Naive thymus-derived CD4-positive, alpha-beta T cell (primary cell): ENCODE measurements at places on chromosomes 2 and 18. TPM values are rescaled to one million over a fixed set of nuclear protein-coding genes. Genes with fewer than 3 reads are reported as not detected.
A peak's percentile ranks its signal among the peaks of the same experiment; 100 is the strongest.

Gene LCT
- 0.68 and 0.79 TPM in 2 replicates for total RNA-seq

Gene SCN9A
- total RNA-seq = 1.8 TPM

Gene TEKT4
- total RNA-seq = not detected

Gene NPAS2
- 2.7 and 3.8 TPM in 2 replicates for total RNA-seq

Gene APCDD1
- not detected for total RNA-seq

Gene TGFBRAP1
- 22.5 TPM for total RNA-seq

Gene PRLH
- not detected for total RNA-seq

- H3K27ac ChIP-seq = no peak overlapping the region
- no peaks in the 10 kb centered on the region for H3K36me3 ChIP-seq
- no peak for DNase-seq
Observed at GRCh38 chr2:102002228-102002627, 10.5 kb downstream of the IL1R2 start.

DNA sequence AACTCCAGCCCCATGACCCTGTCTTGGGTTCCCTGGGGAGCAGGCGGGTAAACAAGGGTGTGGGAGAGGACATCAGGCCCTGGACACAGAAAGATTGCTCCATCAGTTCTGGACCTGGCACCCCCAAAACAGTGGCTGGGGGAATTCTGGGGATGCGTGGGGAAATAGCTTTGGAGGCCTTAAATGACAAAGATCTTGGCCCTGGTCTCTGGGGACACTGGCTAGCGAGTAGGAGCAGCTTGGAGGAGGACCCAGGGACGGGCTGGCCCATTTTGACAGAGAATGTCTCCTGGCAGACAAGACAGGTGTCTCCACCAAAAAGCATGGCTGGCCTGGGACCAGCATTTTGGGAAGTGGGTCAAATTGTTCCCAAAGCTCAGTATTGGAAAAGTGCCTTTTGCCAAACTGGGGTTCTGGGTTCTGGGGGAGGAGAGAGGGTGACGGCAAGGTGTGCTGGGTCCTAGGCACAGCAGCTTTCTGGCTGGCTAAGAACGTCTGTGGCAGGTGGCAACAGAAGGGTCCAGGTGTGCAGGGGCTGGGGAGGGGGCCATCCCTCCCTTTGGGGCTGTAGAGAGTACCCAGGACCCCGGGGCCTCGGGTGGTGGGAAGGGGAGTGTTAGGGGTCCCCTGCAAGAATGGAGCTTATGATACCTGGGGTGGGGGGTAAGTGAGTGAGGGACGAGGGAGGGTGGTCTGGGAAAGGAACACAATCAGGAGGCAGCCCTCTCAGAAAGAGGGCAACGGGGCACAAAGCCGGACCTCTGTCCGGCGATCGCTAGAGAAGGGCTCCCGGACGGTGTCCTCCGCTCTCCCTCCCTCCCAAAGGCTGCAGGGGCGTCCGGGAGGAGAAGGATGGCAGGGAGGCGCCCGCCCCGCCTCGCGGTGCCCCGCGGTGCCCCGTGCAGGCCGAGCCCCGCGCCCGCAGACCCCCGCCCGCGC is 556 bp downstream of the CYRIA start:
- H3K27me3 ChIP-seq = no peaks in the 10 kb centered on the region
- H3K27ac ChIP-seq = no peak overlapping the region
- no peak overlapping the region for H3K4me3 ChIP-seq
- H3K4me1 ChIP-seq = peaks cover 3% of the 10 kb centered on the region
- DNase-seq = no peak
- no peaks in the 10 kb centered on the region for H3K36me3 ChIP-seq

- no peaks in the 10 kb centered on the region for H3K36me3 ChIP-seq
- no peak overlapping the region for H3K4me3 ChIP-seq
- H3K27me3 ChIP-seq = no peaks in the 10 kb centered on the region
- no peak for DNase-seq
- H3K27ac ChIP-seq = no peak overlapping the region
- H3K4me1 ChIP-seq = peaks cover 26% of the 10 kb centered on the region
Observed at GRCh38 chr2:55025082-55025481, 25.2 kb downstream of the RTN4 start.

DNA sequence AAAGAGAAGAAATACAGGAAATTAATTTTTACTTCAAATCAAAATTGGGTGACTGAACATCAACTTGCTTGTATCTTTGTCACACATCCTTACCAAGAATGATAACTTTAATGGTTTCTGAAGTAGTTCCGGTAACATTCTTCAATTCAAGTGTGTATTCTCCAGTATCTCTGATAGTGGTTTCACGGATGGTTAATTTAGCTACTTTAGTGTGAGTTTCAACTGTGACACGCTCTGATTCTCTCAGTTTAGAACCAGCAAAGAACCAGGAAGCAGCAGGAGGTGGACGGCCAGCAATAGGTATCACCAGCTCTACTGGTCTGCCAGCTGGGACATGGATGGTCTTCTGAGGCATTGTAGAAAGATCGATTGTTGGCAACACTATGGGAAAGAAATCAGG is 62.3 kb downstream of the PLEKHA3 start:
- no peak overlapping the region for H3K27ac ChIP-seq
- DNase-seq = no peak
- no peaks in the 10 kb centered on the region for H3K27me3 ChIP-seq
- no peaks in the 10 kb centered on the region for H3K4me1 ChIP-seq
- no peaks in the 10 kb centered on the region for H3K36me3 ChIP-seq

DNA sequence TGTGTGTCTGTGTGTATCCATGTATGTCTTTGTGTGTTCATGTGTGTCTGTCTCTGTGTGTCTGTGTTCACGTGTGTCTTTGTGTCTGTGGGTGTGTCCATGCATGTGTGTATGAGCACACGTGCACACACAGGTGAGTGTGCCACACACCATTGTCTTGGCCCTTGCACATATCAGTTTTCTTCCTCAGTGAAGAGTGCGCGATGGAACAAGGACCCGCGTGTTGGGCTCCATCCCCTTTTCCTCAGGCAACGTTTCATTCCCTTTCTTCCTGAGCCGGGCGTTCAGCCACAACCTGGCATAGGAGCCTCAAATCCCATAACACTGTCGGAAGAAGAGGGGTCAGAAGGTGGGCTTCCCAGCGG is 74.3 kb downstream of the PTGR3 start:
- no peak overlapping the region for H3K4me3 ChIP-seq
- H3K27ac ChIP-seq = no peak overlapping the region
- no peak for DNase-seq
- no peaks in the 10 kb centered on the region for H3K4me1 ChIP-seq
- no peaks in the 10 kb centered on the region for H3K27me3 ChIP-seq

DNA sequence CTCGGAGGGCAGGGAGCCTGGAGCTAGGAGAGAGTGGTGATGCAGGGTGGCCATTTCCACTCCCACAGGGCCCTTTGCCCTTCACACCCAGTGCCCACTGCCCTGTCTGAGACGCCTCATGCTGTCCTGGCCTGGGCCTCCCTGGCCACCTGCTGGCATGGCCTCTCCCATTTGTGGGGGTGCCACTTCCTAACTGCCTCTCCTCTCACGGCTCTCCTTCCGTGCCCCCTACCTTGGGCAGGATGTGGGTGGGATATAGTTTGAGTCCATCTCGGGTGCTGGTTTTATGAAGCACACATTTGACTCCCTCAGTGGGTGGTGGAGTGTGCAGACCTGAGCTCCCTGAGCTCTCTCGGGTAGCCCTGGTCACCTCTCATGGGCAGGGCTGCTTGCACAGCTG is 46.0 kb downstream of the DGKD start:
- H3K27ac ChIP-seq = peak overlapping the region; percentile 69
- H3K27me3 ChIP-seq = no peaks in the 10 kb centered on the region

DNA sequence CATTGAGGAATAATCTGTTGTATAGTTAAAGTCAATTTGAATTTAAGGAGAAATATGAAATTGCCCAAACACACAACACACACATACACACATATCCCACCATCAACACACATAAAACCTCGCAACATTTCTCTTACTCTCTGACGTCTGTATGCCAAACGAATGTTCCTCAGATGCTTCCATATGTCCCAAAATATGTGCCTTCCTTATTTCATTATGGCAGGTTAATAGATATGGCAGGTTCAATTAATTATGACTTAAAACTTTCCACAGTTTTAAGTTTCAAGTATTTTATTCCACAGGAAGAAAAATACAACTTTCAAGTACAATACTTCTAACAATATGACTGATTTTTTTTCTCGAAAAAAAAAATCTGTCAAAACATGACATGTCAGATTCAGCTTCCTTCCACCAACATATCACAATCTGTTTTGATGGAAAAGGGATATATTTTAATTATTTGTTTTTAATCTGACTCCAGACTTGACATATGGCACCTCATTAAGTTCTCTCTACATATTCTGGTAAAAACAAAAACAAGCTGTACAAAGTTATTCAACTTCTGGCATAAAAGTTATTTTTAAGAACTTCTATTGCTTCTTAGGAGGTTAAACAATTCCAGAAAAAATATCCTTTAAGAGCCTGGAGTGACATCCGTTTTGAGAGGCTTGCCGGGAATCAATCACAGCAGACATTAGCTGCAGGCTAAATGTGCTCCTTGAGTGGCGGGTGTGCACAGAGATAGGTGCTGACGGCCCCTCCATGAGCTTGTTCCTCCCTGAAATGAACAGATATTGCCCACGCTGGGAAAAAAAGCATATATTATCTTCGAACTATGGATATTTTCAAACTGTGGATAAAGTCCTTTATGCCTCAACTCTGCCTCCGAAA is 812.7 kb downstream of the DCDC2C start:
- no peak overlapping the region for H3K27ac ChIP-seq
- DNase-seq = no peak
- no peak overlapping the region for H3K4me3 ChIP-seq
- H3K36me3 ChIP-seq = no peaks in the 10 kb centered on the region
- no peaks in the 10 kb centered on the region for H3K27me3 ChIP-seq

DNA sequence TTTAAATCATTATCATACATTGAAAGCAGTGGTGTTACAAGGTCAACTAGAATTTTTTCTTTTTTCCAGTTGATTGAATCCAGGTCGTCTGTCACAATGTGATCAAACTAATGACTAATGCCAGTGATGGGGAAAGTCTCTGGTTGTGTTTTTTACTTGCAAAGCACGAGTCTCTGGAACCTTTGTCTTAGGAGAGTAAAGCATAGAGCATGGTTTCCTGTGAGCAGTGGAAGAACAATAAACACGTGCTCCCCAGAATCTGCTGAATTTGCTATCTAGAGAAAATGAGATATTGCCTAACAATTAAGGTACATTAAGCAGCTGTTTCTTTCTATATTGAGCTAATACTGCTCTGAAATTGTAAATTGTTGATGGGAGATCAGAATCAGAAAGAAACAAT is 1332.4 kb upstream of the TMEFF2 start:
- H3K27ac ChIP-seq = no peak overlapping the region
- no peaks in the 10 kb centered on the region for H3K36me3 ChIP-seq
- H3K4me1 ChIP-seq = no peaks in the 10 kb centered on the region
- no peak overlapping the region for H3K4me3 ChIP-seq
- DNase-seq = no peak
